CD4-positive, alpha-beta T cell treated with Interleukin-17A for 4 hours (primary cell): ENCODE measurements at places on chromosomes 2 and 18.

DNA sequence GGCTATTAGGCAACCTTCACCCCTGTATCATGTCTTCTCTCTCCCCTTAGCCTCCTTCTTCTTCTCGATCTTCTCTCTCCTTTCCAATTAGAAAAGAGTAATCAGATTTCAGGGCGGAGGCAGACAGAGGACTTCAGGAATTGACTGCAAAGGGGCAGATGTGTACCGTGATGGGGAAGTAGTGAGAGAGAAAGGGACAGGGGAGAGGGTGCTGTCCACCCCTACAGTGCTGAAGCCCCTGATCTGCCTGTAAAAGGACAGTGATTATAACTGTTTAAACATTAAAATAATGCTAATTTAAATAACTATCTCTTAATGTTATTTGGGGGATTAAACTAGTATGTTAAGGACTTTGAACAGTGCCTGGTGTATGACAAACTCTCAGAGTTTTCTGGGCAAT, 178.5 kb downstream of the ACTR3 start:
- no peak for DNase-seq

DNA sequence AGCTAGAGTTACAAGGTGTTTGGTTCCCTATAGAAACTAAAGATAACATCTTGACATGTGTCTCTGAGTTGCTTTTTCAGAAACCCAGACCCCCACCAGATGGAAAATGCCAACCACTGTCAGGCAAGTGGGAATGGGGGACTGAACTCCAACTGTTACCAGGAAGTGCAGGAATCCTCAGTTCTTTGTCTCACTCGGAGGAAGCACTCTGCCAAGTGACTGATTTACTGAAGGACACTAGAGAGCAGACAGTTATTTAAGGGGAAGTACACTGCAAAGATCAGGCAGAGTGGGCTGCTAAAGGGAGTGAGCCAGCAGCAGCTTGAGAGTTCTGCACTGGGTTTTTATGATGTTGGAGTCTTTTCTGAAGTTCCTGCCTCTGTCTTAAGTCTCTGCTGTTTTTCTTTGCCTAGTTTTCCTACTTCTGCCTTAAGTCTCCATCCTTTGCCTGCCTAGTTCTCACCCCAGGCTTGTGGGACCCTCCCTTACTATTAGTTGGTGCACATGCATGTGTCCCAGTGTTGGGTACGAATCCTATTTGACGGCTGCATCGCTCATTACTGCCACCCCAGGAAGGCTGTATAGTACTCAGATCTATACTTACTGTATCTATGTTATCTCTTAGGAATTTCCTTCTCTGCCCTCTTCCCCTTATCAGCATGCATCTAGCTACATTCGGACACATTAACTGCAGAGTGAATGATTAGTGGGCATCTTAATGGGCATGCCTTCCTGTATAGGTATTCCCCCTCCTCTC, 97.1 kb downstream of the TEX51 start:
- DNase-seq, result no peak

DNA sequence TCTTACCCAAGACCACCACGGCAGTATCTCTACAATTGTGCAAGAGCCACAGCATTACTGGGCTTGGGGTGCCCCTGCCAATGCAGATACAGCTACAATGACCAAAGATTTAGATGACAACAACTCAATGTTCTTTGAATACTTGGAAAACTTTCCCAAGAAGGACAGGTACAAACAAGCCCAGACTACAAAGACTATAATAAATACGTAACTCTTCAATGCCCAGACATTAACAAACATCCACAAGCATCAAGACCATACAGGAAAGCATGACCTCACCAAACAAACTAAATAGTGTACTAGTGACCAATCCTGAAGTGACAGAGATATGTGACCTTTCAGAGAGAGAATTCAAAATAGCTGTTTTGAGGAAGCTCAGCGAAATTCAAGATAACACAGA, 62.8 kb downstream of the ICA1L start:
- no peak for DNase-seq

GRCh38 chr2:128643221-128644065, 324.8 kb upstream of the HS6ST1 start:
- DNase-seq, result no peak

GRCh38 chr2:126828051-126828450, 70.6 kb upstream of the TEX51 start:
- no peak for DNase-seq

DNA sequence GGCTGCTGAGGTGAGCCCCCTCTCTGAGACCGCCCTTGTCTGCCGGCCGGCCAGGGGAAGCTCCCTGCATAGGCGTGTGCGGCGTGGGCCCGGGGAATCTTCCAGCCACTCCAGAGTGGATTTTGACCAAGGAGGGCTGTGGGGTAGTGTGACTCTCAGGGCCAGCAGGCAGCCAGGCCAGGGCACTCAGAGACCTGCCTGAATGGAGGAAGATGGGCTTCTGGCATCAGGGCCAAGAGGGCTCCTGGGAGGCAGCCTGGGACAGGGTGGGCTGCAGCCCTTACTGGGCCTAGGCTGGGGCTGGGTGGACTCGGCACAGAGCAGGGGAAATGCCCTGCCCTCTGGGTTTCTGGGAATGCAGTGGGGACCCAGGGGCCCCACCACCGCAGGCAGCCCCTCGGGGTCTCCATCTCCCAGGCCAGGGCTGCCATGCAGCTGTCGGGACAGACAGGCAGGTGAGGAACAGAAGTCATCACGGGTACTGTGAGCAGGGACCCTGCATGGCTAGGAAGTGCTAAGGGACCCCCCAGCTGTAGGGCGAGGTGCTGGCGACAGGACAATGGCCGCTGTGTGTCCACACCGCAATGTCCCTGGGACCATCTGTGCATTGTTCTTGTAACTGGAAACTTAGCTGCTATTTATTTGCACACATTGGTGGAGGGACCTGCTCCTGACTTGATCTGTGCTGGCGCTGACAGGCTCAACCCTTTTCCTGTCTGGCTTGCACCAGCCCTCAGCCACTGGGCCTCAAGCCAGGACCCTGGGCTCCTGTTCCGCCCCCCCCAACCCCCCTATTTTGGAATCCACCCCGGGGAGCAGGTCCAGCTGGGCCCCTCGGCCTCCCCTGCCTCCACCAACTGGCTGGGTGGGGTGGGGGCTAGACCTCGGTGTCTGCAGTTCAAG, 4.1 kb downstream of the PDCD1 start:
- DNase-seq, result no peak

DNA sequence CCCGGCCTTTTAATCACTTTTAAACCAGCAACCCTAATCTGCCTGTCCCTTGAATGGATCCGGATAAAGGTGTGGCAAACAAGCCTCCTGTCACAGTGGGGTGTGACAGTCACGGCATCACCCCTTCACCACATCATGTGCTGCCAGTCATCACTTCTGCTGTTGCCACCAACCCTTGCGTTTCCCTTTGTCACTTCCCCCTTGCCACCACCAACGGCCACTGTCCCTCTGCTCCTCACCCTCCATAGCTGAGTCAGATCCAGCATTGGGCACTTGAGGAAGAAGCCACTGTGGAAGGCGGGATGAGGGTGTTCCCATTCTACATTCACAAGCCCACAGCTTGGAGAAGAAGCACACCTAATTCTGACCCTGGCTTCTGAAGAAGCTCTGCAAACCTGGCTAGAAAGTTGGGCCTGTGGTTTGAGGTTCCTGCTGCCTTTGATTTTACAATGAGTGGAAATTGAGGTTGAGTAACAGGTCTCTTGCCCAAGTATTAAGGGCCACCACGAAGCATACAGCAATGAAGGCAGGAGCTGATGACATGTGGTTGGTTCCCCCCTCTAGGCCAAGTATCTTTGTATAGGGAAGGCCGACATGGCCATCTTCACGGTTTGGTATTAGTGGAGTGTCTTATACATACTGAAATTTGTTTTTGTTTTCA, 22.9 kb upstream of the DARS1 start:
- DNase-seq, result peak; percentile 73

DNA sequence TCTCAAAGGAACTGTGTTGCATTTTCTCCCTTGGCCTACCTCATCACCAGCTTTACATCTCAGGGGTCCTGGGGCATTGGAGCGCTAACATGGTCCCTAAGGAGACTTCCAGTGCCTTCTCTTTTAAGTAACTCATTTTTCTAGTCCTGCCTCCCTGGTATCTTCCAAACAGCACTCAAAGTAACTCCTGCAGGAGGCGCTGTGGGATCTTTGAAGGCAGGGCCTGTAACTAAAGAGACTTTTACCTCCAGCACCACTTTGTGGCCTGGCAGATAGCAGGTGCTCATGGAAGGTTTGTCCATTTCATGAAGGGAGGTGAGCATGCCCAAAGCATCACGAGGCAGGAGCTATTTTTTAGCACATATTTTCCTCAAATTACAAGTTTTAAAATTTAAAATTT, 411.0 kb upstream of the GYPC start:
- DNase-seq, result peak; percentile 19

DNA sequence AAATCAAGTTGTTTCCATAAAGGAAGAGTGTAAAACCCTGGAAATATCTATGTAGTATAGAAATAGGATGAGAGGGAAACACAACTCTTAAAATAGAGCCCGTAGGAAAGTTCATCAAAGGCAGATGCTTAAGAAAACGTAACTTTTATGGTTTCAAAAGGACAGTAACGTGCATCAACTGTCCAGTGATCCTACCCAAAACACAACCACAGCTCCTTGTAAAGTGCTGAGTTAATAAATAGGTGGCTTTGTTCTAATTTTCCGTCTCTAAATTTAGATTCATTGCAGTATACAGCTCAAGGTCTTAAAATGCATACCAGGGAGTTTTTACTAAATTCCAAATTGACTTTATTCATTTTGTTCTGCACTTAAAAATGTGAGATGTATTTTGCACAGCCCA, 282.1 kb upstream of the ID2 start:
- no peak for DNase-seq

DNA sequence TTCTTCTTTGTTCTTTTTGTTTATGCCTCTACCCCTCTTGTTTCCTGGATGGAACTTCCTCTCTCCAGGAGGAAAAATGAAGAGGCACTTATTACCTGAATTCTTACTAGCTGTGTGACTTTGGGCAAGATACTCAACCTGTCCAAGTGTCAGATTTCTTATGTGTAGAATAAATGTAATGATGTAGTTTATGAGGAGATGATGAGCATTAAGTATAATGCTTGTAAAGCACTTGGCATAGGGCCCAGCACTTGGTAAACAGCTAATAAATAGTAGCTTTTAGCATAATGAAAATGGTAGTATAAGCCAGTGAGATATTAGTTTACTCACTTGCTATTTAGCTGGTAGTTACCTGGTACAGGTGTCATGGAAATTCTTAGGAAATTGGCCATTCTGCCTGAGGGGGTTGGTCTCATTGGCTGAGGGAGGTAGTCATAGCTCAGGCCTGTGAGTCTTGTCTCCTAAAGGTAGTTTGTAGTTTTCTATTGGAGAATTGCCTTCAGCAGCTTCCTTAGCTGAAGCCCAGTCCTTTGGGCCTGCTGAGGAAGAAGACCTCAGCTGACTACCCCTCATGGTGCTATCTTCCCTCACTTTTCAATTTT, 133.4 kb upstream of the NABP1 start:
- no peak for DNase-seq

DNA sequence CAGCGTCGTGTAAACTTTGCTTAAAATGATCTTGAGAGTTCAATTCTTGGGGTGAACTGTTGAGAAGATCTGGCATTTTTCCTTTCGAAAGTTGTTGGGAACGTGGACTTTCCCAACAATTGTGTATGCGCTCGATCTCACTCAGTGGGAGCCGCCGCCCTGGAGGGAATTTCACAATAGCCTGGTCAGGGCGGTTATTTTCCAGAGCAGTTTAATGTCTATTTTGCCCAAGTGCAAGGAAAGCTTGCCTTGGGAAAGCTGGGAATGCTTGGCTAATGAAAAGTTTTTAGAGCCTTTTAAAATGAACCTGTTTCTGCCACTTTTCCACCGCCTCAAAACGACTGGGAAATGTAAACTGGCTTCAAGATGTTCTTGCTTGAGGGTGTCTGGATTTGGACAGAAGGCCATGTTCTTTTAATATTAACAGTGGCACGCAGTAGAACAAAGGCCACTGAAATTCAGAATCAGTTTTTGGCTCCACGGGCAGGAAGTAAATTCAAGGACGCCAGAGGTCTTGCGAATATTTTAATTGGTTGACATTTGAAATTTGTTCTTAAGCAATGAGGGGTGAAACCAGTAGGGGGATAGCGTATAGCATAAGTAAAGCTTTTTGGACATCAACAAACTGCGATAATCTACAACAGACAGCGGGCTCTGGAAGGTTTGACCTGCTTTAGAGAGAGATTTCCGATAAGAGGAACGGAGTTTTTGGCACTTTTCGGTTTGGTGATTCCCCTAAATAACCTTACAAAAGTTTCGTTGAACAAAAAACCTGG, 1.2 kb downstream of the CFLAR start:
- DNase-seq, result peak; percentile 50

DNA sequence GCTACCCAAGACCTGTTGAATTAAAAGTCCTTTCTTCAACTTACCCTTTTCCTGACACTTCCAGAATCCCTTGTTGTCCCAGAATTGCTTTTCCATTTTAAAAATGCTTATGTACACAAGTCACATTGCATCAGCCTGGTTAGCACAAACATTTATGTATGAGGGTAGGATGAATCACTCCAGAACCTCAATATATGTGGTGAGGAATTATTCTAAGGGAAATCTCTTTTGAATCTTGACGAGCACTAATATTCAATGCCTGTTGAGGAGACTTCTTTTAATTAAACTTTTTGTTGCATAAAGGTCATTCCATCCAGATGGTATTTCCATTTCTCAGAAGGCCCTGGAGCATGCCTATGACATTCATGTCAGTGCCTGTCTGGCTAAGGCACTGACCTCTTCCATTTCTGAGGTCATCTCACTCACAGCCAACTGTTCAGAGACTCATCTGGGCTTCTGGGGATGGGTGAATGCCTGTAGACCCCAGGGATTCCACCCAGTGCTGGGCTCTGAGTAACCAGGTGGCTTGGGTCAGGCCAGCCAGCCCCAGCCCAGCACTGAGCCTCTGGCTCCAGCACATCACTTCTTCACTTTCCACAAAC, 28.2 kb downstream of the ACMSD start:
- DNase-seq, result no peak

DNA sequence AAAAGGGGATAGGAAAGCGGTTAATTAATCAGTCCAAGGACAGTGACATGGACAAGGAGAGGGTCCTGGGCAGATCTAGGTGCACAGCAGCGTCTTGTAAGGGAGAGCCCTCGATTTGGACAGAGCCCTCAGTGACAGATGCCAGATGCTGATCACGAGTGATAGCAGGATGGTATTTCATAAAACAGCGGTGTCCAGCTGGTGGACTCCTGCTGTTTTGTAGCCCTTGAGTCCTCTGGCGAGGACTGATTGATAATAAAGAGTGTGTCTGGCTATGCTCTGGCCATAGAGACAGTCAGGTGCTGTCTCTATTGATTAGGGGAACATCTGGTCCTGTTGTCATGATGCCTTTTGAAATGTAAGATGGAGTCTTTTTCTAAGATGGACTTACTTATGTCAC, 180.7 kb downstream of the NCK2 start:
- DNase-seq, result no peak

DNA sequence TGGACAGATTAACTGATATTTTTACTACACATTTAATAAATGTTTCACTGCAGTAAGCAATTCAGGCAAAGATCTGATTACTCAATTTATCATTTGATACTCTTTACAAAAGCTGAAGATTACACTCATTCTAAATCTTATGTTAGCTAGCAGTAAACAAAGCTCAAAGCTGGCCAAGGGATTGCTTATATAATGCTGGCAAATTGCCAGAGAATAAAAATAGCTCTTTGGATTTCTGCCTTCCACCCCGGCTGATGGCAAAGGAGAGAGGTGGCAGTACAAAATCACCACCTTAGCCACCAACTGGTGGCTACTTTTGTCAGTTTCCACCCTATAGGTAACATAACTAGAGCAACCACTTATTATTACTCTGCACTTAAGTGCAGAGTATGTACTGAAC, 320.5 kb downstream of the FSIP2 start:
- DNase-seq, result no peak
